ENCODE measurements at places on chromosomes 12 and 14.
A peak's percentile ranks its signal among the peaks of the same experiment; 100 is the strongest.

- peak; percentile 98 for DNase-seq
These were observed 86.8 kb downstream of the RFLNA start for GRCh38 chr12:124381456-124382296.

DNA sequence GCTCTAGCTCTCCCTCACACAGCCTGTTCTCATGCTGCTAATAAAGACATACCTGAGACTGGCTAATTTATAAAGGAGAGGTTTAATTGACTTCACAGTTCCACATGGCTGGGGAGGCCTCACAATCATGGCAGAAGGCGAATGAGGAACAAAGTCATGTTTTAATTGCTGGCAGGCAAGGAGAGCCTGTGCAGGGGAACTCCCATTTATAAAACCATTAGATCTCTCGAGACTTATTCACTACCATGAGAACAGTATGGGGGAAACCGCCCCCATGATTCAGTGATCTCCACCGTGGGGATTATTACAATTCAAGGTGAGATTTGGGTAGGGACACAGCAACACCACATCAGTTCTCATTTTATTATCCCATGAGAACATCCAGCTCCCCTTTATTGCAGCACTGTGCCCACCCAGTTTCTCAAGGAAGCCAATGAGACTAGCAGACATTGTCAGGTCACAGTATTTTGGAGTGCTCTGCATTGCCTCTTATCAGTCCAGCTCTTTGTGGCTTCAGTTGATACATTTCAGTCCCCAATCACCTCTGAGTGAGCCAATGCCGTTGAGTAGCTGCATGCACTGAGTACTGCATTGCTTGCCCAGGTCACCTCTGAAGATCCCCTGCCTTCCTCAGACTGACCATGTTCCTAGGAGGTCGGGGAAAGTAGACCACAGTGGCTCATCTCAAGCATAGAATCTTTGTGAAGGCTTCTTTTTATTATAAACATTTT is 131.2 kb downstream of the CRADD start:
- no peak for DNase-seq

DNA sequence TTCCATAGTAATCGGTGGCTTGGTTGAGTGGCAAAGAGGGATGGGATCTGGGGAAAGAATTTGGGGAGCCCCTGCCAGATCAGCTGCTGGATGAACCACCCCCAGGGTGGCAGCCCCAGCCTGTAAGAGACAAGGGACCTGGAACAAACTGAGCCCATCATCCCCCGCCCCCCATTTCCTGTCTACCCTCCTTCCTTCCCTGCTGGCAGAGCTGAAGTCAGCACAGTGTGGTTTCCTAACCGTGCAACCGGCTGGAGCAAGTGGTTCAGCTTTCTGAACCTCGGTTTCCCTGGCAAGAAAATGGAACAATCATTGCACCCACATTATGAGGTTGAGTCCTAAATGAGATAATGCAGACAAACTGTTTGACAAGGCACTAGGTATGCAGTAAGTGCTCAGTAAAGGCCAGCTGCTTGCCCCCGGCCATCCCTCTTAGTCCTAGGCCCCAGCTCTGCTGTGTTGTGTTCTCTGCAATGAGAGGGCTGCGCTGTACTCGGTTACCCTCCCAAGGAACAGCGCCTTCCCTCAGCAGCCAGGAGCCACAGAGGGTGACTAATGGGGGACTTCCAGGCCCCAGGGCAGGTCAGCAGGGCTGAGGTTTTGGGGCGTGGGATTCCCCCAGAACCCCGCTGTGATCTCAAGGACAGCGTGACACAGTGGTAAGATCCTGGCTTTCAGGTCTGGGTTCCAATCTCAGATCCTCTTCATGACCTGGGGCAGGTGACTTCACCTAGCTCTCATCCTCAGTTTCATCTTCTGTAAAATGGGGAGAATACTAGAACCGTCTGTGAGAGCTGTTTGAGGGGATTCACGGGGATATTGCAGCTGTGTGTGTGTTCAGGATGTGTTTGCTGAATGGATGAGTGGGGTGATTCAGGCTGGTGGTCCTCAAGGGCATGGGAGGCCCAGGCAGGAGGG is 16.5 kb downstream of the SELPLG start:
- no peak for DNase-seq

DNA sequence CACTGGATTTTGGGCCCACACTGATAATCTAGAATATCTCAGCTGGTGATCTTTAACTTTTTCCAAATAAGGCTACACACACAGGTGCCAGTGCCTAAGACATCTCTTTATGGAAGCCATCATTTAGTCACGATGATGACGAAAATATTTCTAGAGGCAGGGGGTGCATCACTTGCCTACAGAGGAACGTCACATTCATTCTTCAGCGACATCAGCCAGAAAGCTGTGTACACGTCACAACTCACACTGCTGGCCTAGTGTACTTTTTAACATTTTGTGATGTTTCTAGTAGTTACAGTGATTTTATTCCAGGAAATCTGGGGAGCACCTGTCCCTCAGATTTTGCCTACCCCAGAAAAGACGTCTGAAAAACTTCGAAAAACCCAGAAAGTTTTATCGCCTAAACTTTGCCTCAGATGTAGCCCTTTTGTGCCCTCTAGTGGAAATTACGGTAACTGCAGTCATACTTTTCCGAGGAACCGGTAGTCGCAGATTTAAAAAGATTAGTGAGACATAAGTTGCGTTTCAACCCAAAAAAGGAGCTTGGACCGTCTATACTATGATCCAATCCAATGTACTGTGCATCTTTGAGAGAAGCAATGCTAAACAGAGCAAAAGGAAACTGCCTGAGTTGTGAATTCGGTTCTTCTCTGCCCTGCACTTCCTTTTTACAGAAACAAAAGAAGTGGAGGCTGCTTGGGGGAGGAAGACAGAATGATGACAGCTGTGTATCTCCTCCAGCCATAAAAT is 64.3 kb upstream of the STON2 start:
- DNase-seq: no peak

DNA sequence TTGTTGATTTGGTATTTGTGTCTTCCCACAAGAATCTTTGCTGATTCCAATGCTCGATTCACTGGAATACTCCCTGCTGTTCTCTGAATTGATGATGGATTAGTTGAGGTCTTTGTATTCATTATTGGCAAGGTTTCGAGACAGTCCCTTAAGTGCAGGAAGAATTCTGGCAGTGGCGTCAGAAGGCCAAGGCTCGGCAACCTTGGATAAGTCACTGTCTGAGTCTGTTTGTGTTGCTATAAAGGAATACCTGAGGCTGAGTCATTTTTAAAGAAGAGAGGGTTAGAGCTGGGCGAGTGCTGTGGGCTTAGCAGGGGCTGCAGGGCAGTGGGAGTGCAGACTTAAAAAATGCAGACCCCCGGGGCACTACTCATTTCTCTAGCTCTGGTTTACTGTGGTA is 56.9 kb downstream of the CHST11 start:
- DNase-seq: no peak

GRCh38 chr12:30795410-30796312 is 40.9 kb upstream of the CAPRIN2 start:
- DNase-seq: peak; percentile 73

- no peak for DNase-seq
These were observed 6.6 kb upstream of the SMIM10L1 start for GRCh38 chr12:11164384-11164783.

- no peak for DNase-seq
These were observed 4.3 kb downstream of the KRT6A start for GRCh38 chr12:52488736-52489135.

All from sigmoid colon (tissue), 7 donors.